ENCODE measurements at places on chromosomes 11 and 22. TPM values are rescaled to one million over a fixed set of nuclear protein-coding genes. Genes with fewer than 3 reads are reported as not detected.

The UCP3 gene
- total RNA-seq, result 4.3 TPM

The HPX gene
- 6.1 TPM for total RNA-seq

The CHRM1 gene
- total RNA-seq, result 0.67 TPM

The KCNK4 gene
- total RNA-seq, result not detected

The CD3G gene
- not detected for total RNA-seq

The OR2D2 gene
- total RNA-seq, result 0.53 TPM

The CRYBB2 gene
- 0.81 TPM for total RNA-seq

The VSTM5 gene
- 0.31 TPM for total RNA-seq

The PAMR1 gene
- total RNA-seq, result 0.38 TPM

The CCDC89 gene
- total RNA-seq, result not detected

The OR52I1 gene
- not detected for total RNA-seq

The API5 gene
- total RNA-seq, result 98.6 TPM

The SLC22A6 gene
- not detected for total RNA-seq

The MCM5 gene
- total RNA-seq, result 92.8 TPM

The OR2AG2 gene
- total RNA-seq, result 0.48 TPM

The OR4D9 gene
- not detected for total RNA-seq

The OTOG gene
- 0.78 TPM for total RNA-seq

The IGLL1 gene
- not detected for total RNA-seq

The SPCS2 gene
- total RNA-seq, result 179 TPM

The MUC6 gene
- 1.9 TPM for total RNA-seq

The OR51T1 gene
- not detected for total RNA-seq

Data from progenitor cell of endocrine pancreas (in vitro differentiated cells).